Nucleus accumbens (tissue), 56 donors: ENCODE measurements at places on chromosomes 12 and 14.

GRCh38 chr14:88013750-88014349 is 8.9 kb downstream of the GPR65 start:
- no peak for DNase-seq

DNA sequence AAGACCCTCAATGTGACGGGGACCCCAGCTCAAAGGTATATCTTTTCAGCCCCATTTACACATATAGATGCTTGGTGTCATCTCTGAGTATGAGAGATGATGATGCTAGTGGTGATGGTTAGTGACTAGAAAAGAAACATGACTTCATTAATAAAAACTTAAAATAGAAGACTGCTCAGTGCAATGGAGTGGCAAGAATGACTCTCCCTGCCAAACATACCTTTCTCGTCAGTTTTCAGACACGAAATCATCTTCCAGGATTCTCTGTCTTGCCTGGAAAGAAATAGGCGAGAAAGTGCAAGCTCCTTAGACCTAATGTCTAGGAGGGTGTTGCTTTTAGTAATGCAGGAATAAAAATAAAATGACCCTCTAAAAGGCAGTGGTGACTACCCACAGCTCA is 71.7 kb downstream of the TPH2 start:
- no peak for DNase-seq

GRCh38 chr12:52366738-52367485 is at the start of gene KRT85:
KRT85 (minus strand) TSS chr12:52367481; CDS start chr12:52367405, 76 bp downstream.
- no peak for DNase-seq

GRCh38 chr12:19398376-19399363 is 40.6 kb upstream of the AEBP2 start:
- DNase-seq: no peak

DNA sequence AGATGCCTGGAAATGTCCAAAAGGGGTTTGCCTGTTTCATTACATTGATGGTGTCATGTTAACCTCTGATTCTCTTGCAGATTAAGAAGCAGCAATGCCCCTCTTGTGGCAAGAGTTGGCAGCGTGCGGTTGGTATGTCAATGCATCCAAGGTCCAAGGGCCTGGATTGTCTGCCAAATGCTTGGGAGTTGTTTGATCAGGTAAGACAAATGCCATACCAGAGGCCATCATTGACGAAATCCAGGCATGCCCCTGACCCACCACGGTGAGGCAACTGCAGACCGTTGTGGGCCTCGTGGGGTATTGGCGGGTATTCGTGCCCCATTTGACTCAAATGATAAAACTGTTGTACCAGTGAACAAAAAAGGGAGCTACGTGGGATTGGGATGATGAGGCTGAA is 11.4 kb upstream of the RNASE12 start:
- DNase-seq: no peak

DNA sequence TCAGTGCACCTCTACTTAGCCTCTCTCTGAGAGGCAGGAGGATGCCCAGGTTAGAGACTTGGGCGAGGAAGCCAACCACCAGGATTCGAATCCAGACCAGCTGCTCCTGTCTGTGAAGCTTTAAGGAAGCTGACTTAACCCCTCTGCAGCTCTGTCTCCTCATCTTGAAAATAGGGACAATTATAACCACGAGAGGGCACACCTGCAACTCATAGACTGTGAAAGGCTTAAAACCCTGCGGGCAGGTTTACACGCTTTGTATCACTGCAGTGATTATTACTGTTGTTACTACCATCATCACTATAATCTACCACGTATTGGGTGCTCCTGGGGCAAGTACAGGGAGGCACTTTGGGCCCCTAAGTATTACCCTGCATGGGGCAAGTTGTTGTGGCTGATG is 379.8 kb downstream of the VRK1 start:
- no peak for DNase-seq

DNA sequence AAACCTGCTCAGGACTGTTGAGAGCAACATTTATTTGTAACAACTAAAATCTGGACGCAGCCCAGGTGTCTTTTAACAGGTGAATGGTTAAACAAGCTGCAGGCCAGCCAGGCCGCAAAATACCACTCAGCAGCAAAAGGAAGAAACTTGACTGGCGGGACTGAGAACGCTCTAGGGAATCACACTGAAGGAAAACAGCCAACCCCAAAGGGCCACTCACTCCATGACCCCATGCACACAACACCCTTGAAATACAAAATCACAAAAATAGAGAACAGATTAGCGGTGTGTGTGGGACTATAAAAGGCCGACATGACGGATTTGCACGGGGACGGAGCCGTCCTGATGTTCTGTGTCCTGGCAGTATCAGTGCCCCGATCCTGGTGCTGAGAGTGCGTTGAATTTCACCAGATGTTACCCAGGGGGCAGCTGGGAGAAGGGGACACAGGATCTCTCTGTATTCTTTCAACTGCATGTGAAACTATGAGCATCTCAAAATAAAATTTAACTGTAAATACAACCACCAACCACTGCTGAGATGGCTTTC is 23.0 kb downstream of the VPS37B start:
- DNase-seq: no peak

GRCh38 chr12:66423266-66423665 is 121.0 kb downstream of the HELB start:
- DNase-seq: no peak
